Neural progenitor cell (in vitro differentiated cells): ENCODE measurements at places on chromosomes 2 and 18.

- DNase-seq = no peak
Observed at GRCh38 chr18:42486271-42486670, 531.2 kb downstream of the PIK3C3 start.

DNA sequence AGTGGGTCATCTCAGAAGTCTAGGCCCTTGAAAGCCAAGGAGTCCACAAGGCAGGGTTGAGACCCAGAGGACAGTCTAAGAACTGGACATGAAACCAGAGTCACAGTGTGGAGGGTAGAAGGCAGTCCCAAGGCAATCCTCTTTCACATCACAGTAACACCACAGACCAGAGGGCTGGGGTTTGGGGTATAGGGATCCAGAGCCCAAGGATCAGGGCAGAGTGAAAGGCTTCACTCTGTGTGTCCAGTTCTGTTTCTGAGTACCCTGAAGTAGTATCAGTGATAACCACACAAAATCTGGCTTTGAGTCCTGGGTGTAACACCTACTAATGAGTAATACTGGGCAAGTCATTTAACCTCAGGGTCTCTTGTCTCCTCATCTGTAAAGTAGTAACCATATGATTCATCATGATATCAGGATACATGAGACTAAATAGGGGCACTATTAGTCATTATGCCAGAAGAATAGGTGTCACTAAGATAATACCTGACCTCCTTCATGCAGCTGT lies 91.0 kb downstream of the ICA1L start:
- DNase-seq = no peak

DNA sequence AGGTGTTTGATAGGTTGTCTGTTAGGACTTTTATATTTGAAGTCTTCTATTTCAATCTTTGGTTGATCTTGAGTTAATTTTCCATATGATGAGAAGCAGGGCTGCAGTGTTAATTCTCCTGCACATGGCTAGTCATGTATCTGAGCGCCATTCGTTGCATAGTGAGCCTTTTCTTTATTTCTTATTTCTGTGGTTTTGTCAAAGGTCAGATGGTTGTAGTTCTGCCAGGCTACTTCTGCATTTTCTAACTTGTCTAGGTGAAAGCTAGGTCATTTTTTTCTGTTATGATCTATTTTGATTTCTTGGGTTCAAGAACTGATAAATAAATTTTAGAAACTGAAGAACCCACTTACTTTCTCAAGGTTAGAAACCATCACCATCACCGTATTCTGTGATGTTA lies 56.7 kb downstream of the CCDC74A start:
- no peak for DNase-seq

- DNase-seq = peak; percentile 94
Observed at GRCh38 chr2:44955593-44956392, 14.3 kb downstream of the SIX3 start.

DNA sequence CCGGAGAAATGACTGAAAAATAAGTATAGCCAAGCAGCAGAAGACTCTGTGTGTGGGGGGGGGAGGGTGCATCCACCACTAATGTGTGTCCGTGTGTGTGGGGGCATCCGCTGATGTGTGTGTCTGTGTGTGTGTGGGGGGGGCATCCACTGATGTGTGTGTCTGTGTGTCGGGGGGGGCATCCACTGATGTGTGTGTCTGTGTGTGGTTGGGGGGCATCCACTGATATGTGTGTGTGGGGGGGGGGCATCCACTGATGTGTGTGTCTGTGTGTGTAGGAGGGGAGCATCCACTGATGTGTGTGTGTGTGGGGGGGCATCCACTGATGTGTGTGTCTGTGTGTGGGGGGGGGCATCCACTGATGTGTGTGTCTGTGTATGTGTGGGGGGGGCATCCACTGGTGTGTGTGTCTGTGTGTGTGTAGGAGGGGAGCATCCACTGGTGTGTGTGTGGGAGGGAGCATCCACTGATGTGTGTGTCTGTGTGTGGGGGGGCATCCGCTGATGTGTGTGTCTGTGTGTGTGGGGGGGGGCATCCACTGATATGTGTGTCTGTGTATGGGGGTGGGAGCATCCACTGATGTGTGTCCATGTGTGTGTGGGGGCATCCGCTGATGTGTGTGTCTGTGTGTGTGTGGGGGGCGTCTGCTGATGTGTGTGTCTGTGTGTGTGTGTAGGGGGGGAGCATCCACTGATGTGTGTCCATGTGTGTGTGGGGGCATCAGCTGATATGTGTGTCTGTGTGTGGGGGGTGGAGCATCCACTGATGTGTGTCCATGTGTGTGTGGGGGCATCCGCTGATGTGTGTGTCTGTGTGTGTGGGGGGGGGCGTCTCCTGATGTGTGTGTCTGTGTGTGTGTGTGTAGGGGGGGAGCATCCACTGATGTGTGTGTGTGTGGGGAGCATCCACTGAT lies 125.0 kb downstream of the NFATC1 start:
- DNase-seq = no peak

GRCh38 chr2:42176992-42177738 lies 8.0 kb downstream of the EML4 start:
- no peak for DNase-seq

DNA sequence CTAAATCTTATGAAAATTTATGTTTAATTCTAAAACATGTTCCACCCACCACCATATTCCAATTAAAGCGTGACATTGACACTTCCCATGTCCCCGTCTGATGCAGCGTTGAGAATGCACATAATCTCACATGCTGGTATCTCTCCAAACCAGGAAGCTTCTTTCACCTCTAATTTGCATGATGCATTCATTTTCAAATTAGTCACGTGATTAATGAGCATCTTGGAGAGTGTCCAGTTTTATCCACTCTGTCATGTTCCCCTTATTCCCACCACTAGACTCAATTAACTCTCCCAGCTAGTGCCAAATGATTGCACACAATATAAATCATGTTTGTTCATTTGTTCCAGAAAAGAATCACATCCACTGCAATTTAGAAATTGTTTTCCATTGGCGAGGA lies 105.8 kb downstream of the RIT2 start:
- DNase-seq = no peak
